ENCODE measurements at places on chromosomes 3 and 15. TPM values are rescaled to one million over a fixed set of nuclear protein-coding genes. Genes with fewer than 3 reads are reported as not detected.
A peak's percentile ranks its signal among the peaks of the same experiment; 100 is the strongest.

C3orf52 gene
- 8.7 TPM for total RNA-seq

EPB42 gene
- not detected for total RNA-seq

TXNRD3 gene
- total RNA-seq = 2.5 TPM

RIOX2 gene
- 35.5 TPM for total RNA-seq

GLDN gene
- not detected for total RNA-seq

CPLX3 gene
- 0.11 TPM for total RNA-seq

SLC28A2 gene
- total RNA-seq = not detected

ULK4 gene
- total RNA-seq = 14.2 TPM

DNA sequence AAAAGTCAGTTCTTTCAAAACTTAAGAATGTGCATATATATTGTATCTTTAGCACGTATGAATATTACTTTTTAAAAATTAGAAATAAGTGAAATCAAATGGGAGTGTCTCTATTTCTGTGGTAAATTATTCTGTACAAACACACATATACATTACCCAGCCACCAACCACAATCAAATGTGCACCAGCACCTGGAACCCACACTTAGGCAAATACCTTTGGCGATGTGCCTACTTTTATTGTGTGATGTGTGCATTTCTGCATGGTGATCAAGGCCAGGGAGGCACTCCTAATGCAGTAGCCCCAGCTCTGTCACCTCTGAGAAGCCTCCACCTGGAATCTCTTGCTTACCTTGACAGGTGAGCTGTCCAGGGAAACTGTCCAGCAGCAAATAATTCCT lies 76.9 kb downstream of the PIK3R4 start:
- DNase-seq = no peak

- DNase-seq = no peak
Measured at GRCh38 chr15:98514034-98514622, 134.2 kb upstream of the IGF1R start.

GRCh38 chr3:186520957-186521842 lies 23.0 kb downstream of the CRYGS start:
- DNase-seq = peak; percentile 85

GRCh38 chr15:45654749-45655148 lies 19.9 kb downstream of the SQOR start:
- no peak for DNase-seq

- no peak for DNase-seq
Measured at GRCh38 chr15:71577071-71577470, 233.3 kb upstream of the NR2E3 start.

DNA sequence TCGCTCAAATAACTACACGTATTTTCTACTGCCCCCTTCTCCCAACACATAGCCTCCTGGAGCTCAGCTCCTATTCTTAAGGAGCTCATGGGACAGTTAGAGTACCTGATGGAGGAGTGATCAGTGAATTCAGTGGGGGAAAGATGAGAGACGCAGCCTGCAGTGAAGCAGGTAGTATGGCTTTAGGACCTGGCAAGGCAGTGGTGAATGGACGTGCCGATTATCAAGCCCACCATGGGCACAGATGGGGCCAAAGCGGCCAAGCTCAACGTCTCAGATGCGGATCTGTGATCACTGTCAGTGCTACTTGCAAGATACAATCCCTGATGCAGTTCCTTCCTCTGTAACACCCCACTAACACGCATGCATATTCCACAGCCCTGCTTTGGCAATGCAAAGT lies 45.8 kb upstream of the ATP2B2 start:
- DNase-seq = no peak

DNA sequence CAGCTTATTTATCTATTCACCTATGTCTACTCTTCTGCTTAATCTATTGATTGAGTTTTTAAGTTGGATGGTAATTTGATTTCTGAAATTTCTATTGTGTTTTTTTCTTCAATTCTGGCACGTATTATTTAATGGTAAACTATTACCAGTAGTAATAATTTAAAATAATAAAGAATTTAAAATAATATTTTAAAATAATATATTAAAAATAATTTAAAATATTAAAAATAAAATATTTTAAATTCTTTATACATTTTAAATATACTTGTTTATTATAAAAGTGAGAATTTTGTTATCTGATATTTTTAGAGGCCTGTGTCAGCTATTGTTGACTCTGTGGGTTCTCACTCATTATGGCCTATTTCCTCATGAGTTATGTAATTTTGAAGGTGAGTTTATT lies 100.7 kb upstream of the SPATA16 start:
- no peak for DNase-seq

- no peak for DNase-seq
Measured at GRCh38 chr3:189099505-189100290, 72.1 kb upstream of the TPRG1 start.

- no peak for DNase-seq
Measured at GRCh38 chr3:41115069-41115468, 84.2 kb upstream of the CTNNB1 start.

DNA sequence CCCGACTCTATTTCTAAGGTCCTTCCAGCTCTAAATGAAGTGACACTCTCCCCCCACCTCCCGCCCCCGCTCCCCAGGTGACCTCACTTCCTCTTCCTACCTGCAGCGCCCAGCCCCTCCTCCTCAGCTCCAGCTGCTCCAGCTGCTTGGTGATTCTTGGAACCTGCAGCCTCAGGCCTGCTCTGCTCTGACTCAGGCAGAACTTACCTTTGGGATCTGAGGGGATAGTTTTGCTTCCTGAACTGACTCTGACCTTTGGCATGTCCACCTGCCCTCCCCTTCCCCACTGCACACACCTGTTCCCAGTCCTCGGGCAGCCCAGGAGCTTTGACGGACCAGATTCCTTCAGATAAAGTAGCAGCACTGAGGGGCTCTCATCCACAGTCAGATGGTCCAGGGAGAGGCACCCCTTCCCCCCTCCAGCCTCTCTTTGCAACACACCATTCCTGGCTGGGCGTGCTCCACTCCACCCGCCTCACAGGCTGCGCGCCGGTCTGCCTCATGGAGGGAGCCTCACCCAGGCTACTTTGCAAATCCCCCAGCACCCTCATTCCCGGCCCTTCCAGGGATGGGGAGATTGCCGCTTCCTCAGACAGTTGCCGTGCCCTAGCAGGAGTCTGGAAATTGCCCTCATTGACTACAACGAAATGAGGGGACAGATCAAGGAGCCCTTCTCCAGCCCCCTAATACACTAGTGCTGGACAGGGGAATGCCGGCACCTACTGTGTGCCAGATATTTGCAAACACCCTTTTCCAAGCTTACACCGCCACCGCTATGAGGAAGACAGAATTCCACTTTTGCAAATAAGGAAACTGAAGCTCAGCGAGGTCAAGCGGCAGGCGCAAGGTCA lies 692 bp upstream of the C15orf39 start:
- peak; percentile 81 for DNase-seq

DNA sequence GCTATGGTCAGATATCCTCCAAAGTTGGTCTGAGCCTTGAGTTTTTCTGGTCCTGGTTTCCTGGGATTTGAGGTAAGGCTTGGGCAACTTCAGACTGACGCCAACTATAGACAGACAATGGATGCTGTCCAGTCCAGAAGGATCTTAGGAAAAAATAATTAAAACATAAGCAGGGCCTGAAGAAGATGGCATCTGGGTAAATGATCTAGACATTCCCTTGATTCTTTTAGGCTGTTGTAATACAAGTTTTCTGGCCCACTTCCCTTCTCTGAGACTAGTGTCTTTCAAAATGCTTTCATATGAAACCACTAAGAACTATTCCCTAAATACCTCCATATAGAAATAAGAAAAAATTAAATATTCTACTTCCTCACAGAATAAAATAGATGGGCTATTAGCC lies 47.7 kb upstream of the PLXND1 start:
- no peak for DNase-seq

- no peak for DNase-seq
Measured at GRCh38 chr3:122349171-122349570, 24.1 kb downstream of the CSTA start.

DNA sequence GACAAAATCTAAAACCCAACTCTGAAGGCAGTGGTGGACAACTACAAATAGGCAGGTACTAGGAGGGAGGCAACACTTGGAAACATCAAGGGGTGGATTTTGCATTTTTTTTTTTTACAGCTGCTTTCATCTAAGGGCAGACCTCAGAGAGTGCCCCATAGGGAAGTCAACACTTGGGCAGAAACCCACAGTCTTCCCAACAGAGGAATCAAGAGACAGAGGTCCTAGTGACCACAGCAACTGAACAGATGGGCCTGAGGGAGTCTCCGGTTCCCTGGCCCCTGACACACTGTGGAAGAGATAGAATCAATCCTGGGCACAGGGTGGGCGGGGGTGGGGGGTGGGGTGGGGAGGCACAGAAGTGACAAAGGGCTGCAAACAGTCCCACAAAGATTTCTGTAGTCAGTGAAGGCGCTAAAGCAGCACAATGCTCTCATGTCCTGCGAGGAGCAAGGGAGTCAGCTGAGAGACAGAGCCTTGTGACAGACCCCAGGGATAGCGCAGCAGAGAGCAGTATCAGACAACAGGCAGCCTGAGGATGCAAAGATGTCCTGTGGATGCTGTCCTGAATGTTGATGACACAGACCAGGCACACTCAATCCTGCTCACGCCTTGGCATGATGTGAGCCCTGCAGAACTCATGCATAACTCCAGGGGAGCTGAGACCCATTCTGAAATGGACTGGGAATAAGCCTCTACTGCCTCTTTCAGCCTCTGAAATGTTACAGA lies 6.9 kb upstream of the RFTN1 start:
- peak; percentile 36 for DNase-seq

DNA sequence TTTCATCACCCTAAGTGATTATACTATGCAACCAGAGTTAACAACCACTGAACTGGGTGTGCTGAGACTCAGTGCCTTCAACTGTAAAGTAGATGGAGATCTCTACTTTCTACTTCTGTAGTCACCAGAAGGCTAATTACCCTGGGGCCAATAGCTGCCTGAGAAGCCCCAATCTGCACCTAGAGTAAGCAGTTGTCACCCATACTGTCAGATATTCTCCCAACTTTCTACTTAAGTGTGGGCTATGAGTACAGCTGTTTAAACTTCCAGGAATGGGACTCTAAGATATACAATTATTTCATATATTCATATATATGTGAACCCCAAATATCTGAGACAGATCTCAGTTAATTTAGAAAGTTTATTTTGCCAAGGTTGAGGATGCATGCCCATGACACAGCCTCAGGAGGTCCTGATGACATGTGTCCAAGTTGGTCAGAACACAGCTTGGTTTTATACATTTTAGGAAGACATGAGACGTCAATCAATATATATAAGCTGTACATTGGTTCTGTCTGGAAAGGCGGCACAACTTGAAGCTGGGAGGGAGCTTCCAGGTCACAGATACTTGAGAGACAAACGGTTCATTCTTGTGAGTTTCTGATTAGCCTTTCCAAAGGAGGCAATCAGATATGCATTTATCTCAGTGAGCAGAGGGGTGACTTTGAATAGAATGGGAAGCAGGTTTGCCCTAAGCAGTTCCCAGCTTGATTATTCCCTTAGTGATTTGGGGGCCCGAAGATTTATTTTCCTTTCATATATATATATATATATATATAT lies 41.9 kb downstream of the CCNL1 start:
- DNase-seq = no peak

GRCh38 chr3:10950476-10951294 lies 41.9 kb upstream of the SLC6A1 start:
- peak; percentile 30 for DNase-seq

DNA sequence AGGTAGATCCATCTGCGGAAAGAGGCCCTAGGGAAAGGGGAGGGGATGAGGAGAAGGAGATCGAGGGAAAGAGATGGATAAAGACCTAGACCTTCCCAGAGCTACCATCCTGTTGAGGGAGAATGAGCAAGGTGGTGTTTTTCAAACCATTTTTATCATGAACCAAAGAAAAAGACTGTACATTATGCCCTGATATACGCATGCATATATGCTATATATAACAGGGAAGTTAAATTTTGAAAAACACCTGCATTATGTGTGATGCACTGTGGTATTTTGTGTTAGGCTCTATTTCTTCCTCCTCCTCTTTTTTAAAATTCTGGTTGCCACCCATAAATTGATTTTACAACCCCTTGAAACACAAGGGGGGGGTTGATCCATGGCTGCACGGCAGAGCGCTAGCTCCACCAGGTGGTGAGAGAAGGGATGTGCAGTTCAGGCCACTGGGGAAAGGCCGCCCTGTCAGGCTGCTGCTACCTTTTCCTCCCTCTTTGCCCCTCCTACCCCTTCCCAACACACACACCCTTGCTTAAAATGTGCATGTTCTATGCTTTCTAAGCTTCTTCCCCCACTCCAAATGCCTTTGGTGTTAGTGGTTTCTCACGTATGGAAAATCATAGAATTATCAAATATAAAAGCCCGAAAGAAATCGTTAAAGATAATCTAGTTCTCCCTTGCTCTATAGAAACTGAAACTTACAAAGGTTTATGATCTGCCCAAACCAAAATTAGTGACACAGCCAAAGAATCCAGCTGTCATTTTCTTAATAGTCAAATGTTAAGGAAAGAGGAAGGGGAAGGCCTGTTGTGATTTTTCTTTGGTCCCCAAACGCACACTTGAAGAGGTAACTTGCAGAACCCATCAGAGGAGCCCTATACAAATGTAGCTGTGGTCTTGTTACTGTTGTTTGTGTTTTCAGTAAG lies 262.0 kb upstream of the UMPS start:
- peak; percentile 61 for DNase-seq

- no peak for DNase-seq
Measured at GRCh38 chr3:102733791-102734563, 299.2 kb downstream of the ZPLD1 start.

DNA sequence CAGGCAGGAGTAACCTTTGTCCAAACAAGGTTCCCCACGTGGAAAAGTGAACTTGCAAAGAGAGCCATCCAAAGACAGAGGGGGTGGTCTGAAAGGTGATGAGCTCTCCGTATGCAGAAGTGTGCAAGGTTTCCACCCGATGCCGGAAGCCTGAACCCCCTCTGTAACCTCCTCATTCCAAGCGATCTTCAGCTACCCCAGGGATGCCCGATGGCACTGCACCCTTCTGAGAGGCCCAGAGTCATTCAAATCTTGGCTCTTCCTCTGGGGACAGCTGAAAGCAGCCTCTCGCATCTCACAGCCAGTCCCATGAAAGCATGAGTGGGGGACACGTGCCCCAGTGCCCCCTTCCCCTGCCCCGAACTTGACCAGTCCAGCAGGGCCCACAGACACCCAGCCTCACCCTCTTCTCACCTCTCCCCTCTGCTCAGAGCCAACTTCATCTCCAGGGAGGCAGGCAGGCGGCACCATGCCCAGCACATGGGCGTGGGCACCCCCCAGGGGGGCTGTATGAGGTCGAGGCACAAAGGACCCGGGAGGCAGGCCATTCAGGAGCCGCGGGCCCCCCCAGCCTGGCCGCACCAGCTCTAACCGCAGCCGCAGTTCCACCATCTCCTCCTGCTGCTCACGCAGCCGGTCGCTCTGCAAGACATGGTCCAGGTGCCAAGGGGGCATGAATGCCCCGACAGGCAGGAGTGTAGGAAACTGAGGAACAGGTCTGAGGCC lies 8.7 kb downstream of the KIF7 start:
- DNase-seq = no peak

- no peak for DNase-seq
Measured at GRCh38 chr15:31953478-31953877, 76.8 kb upstream of the CHRNA7 start.

DNA sequence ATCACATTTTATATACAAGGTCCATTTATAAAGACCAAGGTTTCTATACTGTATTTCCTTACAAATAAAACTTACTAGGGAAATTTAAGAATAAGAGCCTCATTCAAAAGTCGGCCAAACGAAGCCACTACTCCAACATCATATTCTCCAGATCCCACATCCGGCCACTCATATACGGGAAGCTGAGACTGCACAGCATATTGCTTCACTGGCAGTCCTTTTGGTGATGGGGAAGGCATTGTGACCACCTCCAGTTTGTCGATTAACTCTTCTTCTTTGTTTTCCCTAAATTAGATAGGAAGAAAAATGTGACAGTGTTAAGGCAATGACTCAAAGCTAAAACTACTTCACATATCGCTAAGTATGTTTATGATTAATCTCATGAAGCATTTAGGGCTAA lies 2.7 kb downstream of the MTFMT start:
- no peak for DNase-seq
